Lower leg skin (tissue), 4 donors: ENCODE measurements at places on chromosomes 2 and 18.
A peak's percentile ranks its signal among the peaks of the same experiment; 100 is the strongest.

- DNase-seq: no peak
Measured at GRCh38 chr2:43057026-43057741, 169.2 kb downstream of the ZFP36L2 start.

DNA sequence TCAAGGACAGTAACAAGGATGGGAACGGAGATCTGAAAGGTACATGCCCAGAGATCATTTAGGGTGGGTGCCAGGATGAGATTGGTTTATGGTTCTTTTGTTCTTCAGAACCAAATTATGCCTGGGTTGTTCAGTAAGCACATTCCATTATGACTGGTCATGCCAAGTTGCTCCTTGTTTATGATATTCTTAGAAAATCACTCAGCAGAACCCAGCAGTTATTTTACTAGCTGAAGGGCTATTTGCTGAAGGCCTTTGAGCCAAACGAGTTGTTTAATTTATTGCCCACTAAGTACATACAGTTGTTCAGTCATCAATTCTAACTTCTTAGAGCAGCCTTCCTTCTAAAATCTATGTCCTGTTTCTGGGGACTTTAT is 635 bp downstream of the SLC3A1 start:
- DNase-seq: no peak

DNA sequence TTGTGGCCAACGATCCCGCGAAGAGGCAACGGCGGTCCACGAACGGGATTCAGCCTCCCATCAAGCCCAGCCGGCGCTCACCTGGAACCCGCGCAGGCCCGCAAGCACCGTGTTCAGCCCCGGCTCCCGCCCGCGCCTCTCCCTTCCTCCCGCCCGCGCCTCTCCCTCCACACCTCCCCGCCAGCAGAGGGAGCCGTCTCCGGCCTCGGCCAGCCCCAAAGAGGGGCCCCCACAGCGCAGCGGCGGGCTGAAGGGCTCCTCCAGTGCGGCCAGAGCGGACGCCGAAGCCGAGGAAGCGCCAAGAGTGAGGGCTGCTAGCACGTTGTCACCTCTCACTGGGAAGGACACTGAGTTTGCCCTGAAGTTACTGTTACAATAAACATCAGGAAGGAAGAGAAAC is 55.3 kb upstream of the LAPTM4A start:
- DNase-seq: no peak

GRCh38 chr18:21112543-21113105 is 1.0 kb upstream of the ROCK1 start:
- DNase-seq: no peak

DNA sequence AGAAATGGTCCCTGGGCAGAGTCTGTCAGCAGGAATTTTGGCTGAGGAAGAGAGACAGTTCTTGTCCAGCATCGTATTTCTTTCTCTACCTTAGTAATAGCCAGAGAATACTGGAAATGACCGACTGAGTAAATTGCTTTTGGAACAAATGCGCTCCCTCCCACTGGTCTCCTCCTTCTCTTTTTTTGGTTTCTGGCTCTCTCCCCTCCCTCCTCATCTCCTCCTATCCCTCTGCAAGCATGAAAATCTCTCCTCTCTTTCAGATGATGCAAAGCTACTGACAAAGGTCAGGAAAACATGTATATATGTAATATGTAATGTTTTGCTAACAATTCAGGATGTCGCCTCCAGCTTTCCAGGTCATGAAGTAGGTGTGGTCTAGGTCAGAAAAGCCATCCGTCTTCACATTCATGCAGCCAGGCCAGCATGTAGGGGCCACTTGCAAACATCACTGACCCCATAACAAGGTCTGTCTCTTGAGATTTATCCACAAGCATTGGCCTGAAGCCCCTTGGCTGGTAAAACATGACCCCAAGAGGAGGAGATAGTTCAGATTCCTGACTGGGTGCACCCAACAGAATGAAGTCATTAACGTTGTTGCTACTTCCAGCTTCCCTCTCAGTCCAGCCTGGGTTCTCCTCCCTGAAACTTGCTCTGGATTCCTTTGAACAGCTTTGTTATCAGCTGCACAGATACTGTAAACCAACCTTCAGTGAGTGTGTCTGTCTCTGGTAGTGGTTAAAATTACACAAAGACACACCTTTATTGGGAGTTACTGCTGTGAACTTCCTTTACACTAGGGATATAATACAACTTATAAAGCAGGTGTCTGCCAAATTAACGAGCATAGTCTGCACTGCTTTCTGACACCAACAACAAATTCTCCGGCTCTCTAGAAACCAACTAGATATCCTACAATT is 864.4 kb upstream of the KLHL29 start:
- DNase-seq: no peak

DNA sequence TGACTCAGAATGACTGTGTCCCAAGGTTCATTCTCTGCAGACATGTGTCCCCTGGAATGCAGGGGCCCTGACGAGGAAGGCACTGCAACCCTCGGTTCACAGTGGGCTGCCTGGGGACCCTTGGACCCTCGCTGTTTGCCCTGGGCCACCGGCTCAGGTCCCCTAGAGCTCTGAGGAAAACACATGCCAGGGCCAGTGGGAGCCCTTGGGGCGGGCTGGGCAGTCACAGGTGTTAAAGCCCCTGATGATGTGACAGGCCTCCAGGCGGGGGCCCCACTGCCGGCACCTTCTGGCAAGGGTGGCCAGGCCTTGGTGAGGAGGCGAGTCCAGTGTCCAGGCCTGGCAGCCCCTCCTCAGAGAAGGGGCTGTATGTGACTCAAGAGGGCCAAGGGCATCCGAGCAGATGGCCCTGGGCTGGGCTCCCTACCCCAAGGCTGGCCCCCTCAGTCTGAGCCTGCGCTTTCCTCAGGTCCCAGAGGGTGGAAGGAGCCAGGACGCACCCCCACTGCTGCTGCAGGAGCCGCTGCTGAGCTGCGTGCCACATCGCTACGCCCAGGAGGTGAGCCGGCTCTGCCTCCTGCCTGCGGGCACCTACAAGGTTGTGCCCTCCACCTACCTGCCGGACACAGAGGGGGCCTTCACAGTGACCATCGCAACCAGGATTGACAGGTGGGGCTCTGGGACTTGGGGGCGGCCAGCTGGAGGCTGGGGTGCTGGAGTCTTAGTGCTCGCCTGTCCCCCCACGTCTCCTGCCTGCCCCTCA is 11.1 kb downstream of the CAPN10 start:
- DNase-seq: no peak

GRCh38 chr2:150485114-150485870 is 2.2 kb downstream of the RND3 start:
- peak; percentile 85 for DNase-seq

DNA sequence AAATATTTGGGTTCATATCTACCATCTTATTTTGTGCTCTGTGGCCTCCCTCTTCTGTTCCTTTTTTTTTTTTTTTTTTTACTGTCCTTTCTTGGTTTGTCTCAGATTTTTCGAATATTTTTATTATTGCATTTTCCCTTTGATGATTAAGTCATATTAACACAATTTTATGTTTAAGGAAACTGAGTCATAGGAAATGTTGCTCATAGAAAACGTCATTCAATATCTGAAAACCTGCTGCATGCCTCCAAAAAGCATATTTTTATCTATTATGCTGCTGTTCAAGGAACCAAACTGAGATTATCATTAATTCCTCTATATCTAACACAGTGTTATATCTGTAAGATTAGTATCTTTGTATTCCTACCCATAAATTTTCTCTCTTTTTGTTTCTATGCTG is 614.3 kb upstream of the SLC8A1 start:
- DNase-seq: no peak

DNA sequence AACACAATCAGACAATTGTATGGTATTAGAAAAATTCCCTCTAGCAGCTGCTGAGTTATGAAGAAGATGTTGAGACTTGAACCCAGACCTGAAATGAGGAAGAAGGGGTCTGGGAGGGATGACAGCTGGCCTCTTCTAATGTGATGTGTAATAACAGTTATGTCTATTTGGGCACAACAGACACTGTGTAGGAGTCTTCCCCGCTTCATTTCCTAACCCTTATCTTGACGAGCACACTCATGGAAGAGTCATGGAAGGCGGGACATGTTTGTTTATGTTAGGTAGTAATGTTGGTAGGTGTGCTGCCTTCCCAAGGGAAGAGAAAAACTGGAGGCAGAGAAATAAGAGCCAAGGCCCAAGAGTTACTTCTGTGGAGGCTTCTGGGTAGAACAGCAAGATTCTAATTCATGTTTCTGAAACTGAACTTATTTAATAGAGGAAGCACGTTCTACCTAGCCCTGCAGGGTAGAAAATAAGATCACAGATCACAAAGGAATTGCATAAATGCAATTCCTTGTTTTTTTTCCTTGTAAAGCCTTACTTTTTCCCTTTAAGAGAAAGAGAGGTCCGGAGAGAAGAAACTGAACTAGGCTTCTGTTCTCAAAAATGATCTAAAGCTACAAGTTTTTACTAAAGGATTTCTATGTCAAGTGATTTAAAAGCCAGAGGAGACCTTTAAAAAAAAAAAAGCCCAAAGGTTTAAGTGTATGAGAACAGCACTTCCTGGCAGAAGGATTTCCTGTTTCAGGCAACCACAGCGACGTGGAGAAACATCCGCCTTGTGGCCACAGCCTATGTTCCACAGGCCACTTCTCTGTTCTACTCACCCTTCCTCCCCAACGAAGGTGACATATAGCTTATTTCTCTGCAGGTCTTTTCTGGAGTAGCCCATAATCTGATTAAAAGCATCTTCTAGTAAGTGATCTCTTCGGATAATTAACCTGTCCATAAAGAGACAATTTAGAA is 68.5 kb upstream of the STK17B start:
- DNase-seq: peak; percentile 65

- DNase-seq: no peak
Measured at GRCh38 chr2:238772635-238773297, 75.1 kb upstream of the TWIST2 start.

DNA sequence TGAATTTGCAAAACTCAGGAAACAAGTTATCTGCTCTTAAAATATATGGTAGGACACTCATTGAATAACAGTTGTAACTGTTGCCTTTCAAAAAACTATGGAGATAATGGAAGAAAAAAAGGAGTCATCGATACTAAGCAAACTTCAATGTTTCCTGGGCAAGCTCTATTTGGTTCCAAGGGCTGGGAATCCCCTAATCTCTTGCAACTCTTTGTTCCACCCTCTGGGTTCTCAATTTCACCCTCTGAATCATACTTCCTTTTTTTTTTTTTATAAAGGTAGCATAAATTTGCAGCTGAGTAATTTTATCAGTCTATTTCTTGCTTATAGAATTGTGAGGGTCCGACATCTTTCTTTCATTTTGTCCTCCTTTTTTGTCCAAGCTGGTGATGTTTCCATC is 36.7 kb downstream of the SLC9A4 start:
- DNase-seq: no peak

DNA sequence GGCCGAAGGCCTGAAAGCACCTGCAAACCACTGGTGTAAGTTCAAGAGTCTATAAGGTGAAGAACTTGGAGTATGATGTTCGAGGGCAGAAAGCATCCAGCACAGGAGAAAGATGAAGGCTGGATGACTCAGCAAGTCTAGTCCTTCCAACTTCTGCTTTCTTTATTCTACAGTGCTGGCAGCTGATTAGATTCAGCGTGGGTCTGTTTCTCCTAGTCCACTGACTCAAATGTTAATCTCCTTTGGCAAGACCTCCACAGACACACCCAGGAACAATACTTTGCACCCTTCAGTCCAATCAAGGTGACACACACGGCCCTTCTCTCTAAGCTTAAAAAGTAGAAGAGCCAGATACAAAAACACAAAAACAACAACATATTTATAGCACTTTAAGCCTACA is 43.4 kb downstream of the NMS start:
- DNase-seq: no peak

GRCh38 chr2:235244255-235245220 is 249.3 kb upstream of the AGAP1 start:
- no peak for DNase-seq

DNA sequence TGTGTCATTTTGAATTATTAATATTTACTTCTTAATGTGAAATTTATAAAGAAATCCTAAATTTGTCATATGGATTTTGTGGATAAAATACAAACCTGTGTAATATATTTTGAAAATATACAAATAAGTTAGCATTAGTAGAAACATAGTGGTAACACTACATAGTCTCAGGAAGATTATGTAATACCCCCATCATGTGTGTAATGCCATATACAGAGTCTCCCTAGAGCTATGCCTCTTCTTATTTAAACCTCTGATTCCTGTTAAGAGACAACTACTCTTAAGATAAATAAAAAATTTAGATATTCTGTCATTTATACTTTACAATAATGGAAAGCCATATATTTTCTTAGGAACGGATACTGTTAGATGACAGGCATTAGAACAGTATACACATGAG is 2012.0 kb upstream of the LRRTM1 start:
- no peak for DNase-seq

DNA sequence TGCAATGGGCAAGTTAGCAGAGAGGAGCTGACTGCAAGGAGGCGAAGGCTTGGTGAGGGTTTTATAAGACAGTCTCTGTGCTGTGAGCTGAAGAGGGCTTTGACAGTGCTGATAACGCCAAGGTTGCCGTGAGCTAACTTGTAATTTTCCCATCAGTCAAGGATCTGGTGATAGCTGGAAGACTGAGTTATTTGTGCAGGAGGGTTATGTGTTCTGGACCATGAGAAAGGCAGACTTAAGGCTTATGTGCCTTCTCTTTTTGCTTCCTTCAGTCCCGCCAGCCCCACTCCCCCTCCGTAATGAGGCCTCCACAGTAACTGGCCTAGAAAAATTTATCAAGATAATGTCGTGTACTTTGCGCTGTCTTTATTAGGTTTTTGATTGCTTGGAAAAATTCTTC is 94.6 kb downstream of the RTP5 start:
- no peak for DNase-seq

GRCh38 chr2:178700922-178701342 is 106.3 kb downstream of the TTN start:
- DNase-seq: no peak

DNA sequence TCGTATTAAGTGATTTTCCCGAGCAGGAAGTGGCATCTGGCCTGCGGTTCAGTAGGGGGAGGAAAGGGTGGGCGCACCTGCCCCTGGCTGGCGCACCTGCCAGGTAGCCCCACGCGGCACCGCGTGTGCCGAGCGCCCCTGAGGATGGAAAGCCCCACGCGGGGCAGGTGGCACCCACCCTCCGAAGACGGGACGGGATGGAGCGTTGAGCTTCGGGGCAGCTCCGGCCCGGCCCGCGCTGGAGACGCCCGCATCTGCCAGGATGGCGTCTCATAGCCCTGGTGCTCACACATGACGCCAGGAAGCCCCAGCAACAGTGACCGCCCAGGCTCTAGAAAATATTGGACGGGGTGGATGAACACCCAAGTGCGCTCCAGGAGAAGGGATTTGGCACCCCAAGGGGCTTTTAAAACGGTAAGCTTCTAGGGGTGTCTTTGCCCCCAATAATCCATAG is 2.5 kb upstream of the NFATC1 start:
- DNase-seq: no peak

DNA sequence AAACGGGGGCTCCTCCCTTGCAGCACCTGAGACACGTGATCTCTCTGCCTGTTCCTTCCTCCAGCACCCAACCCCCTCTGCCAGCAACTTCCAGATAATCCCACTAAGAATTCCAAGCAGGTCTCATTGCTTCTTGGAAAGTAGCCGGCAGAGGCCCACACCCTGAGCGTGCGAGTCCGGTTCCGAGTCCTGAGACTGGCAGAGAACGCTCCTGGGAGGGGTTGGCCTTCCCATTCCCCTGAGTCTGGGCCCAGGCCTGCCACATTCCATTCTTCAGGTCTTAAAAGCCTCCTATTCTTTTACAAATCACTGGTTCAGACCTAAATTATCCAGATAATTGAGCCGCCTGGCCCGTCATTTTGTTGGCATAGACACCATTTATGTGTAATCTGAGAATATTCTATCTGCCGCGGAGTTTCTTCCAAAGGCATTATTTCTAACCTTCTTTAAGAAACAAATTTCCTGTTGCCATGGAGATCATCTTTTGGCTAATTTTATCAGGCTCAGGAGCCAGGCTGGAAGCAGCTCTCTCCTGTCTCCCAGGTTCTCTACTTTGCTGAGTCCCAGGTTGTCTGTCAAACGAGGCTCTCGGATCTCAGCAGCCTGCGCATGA is 165.4 kb downstream of the MYCN start:
- DNase-seq: no peak
